ENCODE measurements at places on chromosomes 5 and 9. TPM values are rescaled to one million over a fixed set of nuclear protein-coding genes. Genes with fewer than 3 reads are reported as not detected.

- no peak for DNase-seq
Measured at GRCh38 chr9:3730511-3730922, 204.7 kb upstream of the RFX3 start.

DNA sequence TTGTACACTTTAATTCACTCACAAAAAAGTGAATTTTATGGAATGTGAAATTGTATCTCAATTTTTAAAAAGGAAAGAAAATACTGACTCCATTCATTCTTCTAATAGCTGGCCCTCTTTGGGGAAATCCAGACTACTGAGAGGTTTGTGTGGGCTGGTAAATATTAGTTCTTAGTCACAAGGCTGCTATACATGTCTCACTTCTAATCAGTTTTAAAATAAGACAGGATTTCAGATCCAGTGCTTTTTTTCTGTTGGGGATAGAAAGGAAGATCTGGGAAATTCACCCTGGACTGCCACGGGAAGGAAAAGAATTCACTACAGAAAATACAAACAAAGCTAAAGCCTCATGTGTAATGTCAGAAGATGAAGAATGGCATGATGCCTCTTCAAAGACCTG lies 32.7 kb upstream of the ADAMTSL1 start:
- no peak for DNase-seq

GRCh38 chr5:56827049-56827448 lies 11.7 kb downstream of the MAP3K1 start:
- DNase-seq, result no peak

DNA sequence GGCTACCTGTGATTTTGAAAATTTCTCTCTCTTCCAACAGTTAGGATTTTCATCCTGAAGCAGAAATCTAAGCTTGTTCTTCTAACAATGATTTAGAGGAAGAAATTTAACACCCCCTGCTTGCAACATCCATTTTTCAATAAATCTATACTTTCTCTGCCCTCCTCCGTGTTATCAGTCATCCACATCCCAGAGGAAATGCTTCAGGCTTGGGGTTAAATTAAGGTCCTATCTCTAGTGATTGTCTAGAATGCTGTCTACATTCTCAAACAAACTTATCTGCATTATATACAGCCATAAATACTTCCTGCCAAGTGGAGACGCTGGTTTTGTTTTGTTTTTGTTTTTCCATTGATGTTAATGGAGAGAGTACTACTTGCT lies 371.0 kb downstream of the CSNK1G3 start:
- DNase-seq, result no peak

Gene GAPVD1
- polyA plus RNA-seq, result 28.7 TPM

All from immature natural killer cell (primary cell).